Brain microvascular endothelial cell (primary cell): ENCODE measurements at places on chromosomes 6 and 20.

DNA sequence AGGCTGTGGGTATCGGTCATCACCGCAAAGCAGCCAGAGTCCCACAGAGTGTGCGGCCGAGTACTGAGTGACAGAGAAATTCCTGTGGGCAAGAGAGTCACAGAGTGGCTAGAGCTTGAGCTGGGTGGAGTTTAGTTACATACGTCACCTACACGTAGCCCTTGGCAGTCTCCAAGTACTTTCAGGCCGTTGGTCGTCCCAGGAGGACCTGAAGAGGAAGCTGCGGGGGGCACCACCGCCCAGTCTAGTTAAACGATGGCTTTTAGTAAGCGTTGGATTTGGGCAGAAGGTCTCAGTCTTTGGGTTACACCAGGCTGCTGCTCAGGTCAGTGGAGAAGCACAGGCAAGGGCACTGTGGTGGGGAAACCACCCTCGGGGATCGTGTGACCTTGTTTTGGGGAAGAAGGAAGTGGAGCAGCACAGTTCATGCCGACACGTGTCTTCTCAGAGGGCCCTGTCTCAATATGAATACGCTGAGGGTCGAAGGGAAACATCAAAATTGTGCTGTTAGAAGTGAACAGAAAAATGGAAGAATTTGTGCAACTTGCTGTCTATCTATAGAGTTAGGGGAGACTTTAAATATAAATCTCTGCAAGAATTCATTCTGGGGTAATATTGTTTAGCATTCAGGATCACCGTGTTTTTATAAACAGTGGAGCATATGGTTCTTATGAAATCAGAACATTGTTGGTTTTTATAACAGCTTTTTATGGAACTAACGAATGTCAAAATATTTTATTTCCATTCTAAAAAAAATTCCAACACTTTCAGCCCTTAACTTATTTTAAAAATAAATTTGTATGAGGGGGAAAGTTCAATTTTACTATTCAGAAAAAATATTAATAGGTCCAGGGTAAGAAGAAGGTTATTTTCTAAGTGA is 28.6 kb downstream of the KIF25 start:
- DNase-seq, result peak; percentile 15

- no peak for DNase-seq
These were observed 281.9 kb downstream of the UBE3D start for GRCh38 chr6:82783587-82784236.

- DNase-seq, result no peak
These were observed 90.9 kb downstream of the CAP2 start for GRCh38 chr6:17484201-17484849.

GRCh38 chr6:5290500-5290899 is 29.2 kb downstream of the FARS2 start:
- no peak for DNase-seq

- DNase-seq, result peak; percentile 56
These were observed 44.7 kb downstream of the NCOA3 start for GRCh38 chr20:47546184-47547033.

- no peak for DNase-seq
These were observed 12.4 kb downstream of the MTHFD1L start for GRCh38 chr6:150877928-150878327.

- no peak for DNase-seq
These were observed 22.0 kb downstream of the C6orf89 start for GRCh38 chr6:36907781-36908180.

DNA sequence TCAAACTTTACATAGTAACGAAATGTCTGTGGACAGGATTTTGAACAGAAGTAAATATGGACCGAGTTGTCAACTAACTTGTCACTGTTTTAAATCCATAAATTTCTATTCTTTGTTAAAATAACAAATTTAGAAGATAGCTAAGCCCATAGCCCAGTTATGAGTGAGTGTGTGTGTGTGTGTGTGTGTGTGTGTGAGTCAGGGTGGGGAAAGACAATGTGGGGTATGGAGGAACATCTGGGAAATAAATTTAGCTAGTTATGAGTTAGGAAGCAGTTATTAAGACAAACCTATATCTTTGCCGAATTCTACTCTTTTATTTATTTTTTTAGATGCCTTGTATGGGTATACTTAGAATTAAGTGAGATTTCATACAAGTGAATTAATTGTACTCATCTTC is 9.0 kb downstream of the TPBG start:
- no peak for DNase-seq

- DNase-seq, result no peak
These were observed 79.2 kb downstream of the WDR27 start for GRCh38 chr6:169622618-169623017.

GRCh38 chr20:62925076-62925419 is 1.3 kb downstream of the DIDO1 start:
- no peak for DNase-seq

DNA sequence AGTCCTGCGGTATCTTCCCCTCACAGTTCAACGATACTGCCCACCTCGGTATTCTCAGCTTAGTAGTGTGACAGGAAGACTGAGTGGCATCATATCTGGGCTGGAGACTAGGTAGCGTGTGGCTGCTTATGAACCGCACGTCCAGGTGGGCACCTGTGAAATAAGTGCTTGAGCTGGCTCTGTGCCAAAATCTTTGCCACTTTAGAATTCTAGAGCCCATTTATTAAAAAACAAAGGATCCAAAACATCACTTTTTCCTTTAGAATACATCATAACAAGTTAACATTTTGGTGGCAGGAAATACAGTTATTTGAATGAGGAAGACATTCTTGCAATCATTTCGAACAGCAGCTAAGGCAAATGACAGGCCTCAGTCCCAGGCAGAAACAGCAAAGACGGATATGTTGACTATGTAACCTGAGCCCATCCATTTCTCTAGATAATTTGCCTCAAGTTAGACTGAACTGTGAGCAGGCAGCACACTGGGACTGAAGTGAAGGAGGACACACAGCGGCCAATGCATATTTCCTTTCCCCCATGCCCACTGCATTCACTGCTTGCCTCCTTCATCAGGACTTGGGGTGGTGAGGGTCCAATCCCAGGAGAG is 136.6 kb downstream of the GMDS start:
- no peak for DNase-seq

- no peak for DNase-seq
These were observed 7.6 kb downstream of the PLCB4 start for GRCh38 chr20:9076440-9076839.

- DNase-seq, result no peak
These were observed 138.1 kb upstream of the RPS6KA2 start for GRCh38 chr6:166765234-166765541.

DNA sequence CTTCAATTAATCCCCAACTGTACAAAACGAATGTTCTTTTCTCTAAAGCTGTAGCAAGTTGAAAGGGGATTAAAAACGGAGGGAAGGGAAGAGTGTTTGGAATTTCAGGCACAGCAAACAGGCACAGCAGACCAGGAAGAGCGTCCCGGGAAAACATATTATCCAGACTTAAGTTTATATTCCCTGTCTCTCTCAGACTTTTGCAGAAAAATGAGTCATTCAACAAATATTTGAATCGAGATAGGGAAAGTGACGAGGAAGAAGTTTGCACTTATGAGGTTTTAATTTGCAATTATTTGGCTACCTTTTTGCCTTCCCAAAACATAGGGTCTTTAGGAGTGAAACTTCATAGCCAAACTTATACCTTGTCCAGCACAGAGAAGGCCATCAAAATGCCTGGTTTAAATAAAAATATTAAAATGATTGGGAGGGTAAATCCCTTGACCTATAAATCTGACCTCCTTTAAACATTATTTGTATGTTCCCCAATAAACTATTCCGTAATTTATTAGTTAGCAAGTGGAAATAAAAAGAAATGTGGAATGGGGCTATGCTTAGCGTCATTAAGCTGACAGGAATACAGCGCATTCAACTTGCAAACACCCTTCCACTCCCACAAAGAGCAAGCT is 16.0 kb downstream of the HFE start:
- peak; percentile 6 for DNase-seq

- no peak for DNase-seq
These were observed 754 bp downstream of the YWHAB start for GRCh38 chr20:44886266-44886651.

- no peak for DNase-seq
These were observed 332.3 kb downstream of the LAMA2 start for GRCh38 chr6:129215246-129215645.

DNA sequence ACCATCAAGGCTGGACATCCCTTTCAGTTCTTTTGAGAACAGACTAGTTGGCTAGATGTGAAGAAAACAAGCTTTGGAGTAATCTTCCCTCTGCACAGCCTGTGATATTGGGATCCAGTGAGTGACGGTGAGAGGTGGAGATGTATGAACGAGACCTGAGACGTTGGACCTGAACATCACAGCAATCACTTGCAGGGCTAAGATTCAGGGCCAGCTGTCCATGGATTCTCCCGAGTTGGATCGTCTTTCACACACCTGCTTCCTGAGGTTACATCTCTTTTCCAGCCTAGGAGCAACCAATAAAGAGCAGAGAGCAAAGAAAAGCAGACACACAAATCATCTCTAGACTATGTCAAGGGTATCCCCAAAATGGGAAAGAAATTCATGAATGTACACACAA is 30.0 kb upstream of the TMEM14A start:
- DNase-seq, result no peak

DNA sequence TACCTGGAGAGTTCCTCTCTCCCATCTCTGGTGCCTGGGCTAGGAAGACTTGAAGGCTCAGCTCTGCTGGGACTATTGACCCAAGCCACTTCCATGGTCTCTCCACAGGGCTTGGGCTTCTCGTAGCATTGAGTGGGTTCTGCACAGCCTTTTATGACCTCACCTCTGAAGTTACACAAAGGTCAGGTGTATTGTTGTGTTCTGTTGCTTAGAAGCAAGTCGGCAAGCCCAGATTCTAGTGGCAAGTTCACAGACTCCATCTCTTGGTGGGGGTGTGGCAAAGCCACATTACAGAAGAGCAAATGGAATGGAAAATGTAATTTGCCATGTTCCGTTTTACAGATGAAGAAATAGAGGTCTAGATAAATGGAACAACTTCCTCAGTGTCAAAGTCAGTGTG is 13.5 kb downstream of the BPI start:
- no peak for DNase-seq

- DNase-seq, result no peak
These were observed 226.5 kb upstream of the CITED2 start for GRCh38 chr6:139600919-139601475.

DNA sequence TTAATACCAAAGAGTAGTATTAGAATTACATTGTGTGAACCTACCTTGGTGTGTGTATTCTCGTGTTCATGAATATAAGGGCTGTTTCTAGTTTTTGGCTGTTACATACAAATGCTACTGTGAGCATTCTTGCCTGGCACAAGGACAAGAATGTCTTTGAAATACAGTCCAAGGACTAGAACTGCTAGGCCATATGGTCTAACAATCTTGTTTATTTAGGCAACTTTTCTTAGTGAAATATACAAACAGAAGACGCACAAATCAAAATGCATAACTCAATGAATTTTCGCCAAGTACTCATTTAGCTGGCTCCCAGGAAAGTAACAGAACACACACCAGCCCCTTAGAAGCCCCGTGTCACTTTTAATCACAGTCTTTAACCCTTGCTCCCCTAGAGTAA is 28.5 kb downstream of the KDM1B start:
- DNase-seq, result no peak

DNA sequence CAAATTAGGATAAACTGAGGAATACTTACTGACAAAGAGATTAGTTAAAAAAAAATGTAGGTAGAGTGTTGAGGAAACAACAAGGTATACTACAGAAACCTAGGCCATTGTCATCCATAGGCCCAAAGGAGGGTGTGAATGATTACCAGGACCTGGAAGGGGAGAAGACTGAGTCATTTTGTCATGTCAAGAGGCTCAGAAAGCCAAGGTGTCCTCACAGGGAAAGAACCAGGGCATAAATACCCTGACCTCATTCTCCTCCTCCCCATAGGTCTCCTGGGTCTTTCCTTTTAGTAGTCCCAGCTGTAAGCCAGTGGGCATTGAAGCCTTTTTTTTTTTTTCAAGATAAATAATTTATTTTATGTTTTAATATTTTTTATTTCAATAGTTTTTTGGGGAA is 582.1 kb upstream of the JAG1 start:
- no peak for DNase-seq

DNA sequence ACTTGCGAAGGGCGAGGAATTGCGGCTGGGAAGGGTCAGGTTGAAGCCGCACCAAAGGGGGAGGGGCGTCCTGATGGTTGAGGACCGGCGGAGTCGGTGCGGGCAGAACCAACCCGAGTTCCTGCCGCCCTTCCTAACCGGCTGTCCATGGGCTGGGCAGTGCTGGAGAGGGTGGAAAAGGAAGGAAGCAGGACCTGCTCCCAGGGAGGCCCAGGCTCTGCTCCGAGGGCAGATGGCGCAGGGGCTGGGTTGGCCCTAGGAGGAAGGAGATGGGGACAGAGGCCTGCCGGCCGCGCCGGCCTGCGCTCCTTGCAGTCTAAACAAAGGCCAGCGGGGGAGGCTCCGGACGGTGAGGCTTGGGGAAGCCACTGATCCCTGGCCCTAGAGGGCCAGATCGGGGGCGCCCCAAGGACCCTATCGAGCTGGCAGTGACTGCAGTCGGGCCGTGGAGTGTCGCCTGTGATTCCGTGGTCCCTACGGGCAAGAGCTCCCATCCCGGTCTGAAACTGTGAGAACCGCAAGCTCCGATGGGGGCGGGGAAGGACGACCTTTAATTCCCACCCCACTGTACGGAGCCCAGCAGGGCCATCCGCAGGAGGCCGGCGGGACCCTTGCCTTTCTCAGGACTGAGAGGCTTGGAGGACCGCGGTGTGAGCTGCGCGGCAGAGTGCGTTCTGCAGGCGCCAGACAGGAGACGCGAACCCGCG is 39.4 kb downstream of the YTHDF1 start:
- DNase-seq, result no peak

DNA sequence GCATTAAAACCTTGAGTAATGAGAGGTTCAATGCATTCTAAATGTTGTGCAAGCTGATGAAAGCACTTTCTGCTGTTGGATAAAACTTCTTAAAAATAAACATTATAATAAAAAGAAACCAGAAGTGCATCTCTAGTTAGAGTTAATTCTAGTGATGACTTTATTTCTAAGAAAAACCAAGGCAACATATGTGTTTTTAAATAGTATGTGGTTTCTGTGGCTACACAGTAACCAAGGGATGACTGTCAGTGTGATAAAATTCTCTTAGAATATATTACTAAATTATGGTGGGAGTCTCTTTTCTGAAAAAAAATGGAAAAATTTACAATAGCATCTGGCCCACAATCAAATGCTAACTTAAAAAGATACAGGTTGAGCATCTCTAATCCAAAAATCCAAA is 117.0 kb downstream of the ME1 start:
- DNase-seq, result no peak

- no peak for DNase-seq
These were observed 29.8 kb downstream of the DCBLD1 start for GRCh38 chr6:117512056-117512828.
